ENCODE measurements at places on chromosomes 13 and 19.

- no peak for DNase-seq
Measured at GRCh38 chr19:46759206-46759605, 13.0 kb upstream of the STRN4 start.

GRCh38 chr13:108115738-108116137, 99.6 kb downstream of the LIG4 start:
- no peak for DNase-seq

DNA sequence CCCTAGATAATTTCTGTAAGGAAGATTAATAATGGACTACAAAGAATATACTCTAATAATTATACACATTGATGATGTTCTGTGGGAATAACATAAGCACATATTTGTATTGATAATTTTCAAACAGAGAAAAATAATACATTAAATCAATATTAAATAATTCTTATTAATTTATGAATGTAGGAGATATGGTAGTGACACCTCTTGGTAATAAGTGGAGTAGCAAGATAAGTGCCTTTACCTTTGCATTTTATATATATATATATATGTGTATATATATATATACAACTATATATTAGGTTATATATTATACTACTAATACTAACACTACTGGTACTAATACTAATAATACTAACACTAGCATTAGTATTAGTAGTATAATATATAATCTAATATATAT, 905.8 kb downstream of the SLITRK1 start:
- no peak for DNase-seq

DNA sequence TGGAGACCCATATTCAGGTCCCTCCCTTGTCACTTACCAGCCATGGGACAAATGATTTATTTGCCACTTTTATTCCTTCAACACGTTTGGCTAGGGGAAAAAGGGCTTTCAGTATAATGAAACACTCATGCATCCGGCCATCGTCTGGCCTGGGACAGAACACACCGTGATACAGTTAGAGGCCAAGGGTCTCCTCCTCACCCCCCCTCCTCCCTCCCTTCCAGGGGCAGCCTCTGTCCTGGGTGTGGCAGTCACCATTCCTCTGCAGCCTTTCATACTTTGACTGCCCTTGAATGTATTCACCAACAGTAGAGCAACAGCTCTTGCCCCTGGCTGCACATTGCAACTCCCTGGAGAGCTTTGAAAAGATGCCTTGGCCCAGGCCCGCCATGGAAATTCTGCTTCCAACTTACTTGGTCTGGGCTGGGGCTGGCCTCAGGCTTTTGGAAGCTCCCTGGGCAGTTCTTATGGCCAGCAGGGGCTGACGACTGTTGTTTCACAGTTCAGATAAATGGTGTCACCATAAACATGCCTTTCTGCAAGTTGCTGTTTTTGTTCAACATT, 3.0 kb downstream of the PAK4 start:
- no peak for DNase-seq

DNA sequence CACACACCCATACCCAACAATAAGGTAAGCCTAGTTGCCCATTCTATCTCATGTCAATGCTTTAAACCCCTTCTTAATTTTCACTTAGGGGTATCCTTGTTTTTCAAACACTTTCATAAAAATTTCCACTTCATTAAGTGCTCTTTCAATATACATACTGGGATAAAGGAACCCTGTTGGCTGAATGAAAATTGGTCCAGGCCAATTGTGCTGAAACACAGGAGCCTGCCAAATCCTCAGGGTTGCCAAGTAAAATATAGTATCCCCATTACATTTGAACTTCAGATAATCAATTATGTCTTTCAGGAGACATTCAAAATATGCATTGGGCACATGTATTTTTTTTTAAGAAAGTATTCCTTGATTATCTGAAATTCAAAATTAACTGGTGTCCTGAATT, 1131.1 kb downstream of the SLITRK1 start:
- DNase-seq: no peak

DNA sequence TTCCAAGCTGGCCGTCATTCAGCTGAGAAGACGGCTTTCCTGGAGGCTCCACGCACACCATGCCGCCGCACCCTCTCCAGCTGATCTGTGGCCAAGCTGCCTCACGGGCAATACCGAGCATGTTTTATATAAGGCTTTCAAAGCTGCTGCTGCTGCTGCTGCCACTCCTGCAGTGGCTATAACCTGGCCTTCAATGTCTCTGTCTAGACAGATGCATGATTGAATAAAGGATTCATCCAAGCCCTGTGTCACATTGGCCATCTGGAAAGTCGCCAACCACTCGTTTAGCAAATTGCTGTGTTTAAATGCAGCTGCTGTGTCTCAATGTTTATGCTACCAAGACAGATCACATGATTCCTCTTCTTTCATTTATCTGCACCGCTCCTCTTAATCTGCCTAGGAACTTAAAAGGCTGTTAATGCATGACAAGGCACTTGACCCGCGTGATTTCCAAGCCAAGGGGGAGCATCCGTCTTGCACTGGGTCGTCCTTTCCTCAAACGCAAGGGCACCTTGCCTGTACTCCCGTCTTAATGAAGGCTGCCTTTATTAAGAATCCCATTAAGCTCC, 114.3 kb downstream of the TEX26 start:
- DNase-seq: no peak

DNA sequence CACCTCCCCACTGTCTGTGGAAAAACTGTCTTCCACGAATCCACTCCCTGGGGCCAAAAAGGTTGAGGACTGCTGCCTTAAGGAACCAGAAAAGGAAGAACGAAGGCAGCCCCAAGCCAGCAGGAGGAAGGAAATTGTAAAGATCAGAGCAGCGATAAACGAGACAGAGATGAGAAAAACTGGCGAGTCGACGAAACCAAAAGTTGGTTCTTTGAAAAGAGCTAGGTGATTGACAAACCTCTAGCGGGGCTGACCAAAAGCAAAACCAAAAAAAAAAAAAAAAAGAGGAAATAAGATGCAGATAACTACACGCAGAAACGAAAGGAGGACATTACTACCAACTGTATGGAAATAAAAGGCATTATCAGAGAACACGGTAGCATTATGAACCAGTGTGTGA, 76.9 kb downstream of the GADD45B start:
- no peak for DNase-seq

DNA sequence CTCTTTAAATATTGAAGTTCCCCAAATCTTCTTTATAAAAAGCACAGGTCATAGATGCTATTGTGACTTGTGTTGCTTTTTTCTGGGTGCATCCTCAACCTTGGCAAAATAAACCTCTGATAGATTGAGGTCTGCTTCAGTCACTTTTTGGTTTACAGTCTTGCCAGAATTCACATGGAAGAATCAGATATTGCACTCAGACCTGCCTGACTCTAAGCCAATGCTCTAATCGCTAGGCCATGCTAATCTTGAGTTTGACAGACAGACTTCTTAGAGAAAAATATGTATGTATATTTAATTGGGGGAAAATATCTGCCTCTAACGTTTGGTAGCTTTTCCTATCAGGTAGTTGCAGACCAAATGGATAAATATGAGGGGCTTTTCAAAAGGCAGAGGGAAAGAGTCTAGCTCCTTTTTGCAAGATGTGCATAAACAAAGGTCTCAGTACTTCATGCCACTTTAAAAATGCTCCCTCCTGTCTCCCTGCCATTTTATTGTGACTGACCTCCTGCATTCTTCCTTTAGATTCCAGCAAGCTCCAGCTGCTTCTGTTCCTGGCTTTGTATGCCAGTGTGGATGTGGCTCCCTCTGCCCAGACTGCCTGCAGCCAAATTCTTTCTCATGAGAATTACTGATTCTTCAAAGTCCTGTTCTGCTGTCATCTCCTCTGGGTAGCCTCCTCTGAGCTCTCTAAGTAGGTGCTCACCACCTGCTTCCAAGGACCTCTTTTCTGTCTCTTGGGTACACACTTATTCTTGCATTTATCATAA, 42.4 kb upstream of the RFC3 start:
- DNase-seq: no peak

- DNase-seq: no peak
Measured at GRCh38 chr19:23528376-23528775, 133.1 kb upstream of the ZNF91 start.

GRCh38 chr13:48492096-48492440, 40.8 kb downstream of the RCBTB2 start:
- DNase-seq: no peak

GRCh38 chr13:98311200-98311548, 134.1 kb upstream of the RNF113B start:
- DNase-seq: no peak

GRCh38 chr13:21071924-21072323, 10.5 kb upstream of the LATS2 start:
- DNase-seq: no peak

GRCh38 chr13:33496336-33496735, 210.8 kb upstream of the STARD13 start:
- DNase-seq: no peak

DNA sequence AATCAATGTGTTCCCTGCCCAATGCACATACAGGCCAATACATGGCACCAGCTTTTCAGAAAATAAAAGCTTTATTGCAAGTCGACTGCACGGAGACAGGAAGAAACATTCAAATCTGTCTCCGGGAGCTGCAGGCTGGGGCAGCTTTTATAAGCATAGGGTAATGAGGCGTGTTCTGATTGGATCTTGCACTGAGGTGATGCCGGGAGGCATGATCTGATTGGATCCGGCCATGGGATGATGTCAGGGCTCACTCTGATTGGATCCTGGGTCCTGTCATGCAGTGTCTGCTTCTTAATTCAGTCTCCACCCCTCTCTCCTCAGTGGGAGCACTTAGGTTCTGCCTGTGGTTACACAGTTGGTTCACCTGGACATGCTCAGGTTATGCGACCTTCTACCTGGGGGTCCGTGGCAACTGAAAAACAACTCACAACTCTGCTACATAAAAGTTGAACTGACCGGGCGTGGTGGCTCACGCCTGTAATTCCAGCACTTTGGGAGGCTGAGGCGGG, 11.8 kb upstream of the FBN3 start:
- no peak for DNase-seq

- DNase-seq: no peak
Measured at GRCh38 chr13:21738630-21739029, 67.8 kb downstream of the FGF9 start.
